ENCODE measurements at places on chromosomes 1 and 21. TPM values are rescaled to one million over a fixed set of nuclear protein-coding genes. Genes with fewer than 3 reads are reported as not detected.

BATF3 gene
- polyA plus RNA-seq, result 0.84 TPM

ATP5PB gene
- 455 TPM for polyA plus RNA-seq

CD1D gene
- polyA plus RNA-seq, result not detected

CR1 gene
- 2.3 TPM for polyA plus RNA-seq

NR1I3 gene
- not detected for polyA plus RNA-seq

GSTM5 gene
- not detected for polyA plus RNA-seq

OR2T2 gene
- not detected for polyA plus RNA-seq

OXCT2 gene
- not detected for polyA plus RNA-seq

BARHL2 gene
- not detected for polyA plus RNA-seq

CORT gene
- not detected for polyA plus RNA-seq

USP16 gene
- polyA plus RNA-seq, result 32.5 TPM

HNRNPCL1 gene
- polyA plus RNA-seq, result not detected

SPRR2A gene
- polyA plus RNA-seq, result not detected

ERICH3 gene
- not detected for polyA plus RNA-seq

KMO gene
- polyA plus RNA-seq, result 0.06 TPM

OR2M3 gene
- polyA plus RNA-seq, result not detected

OVAAL gene
- not detected for polyA plus RNA-seq

BRDT gene
- not detected for polyA plus RNA-seq

MRPL39 gene
- polyA plus RNA-seq, result 39.3 TPM

PLPP3 gene
- polyA plus RNA-seq, result not detected

CR2 gene
- polyA plus RNA-seq, result 2.2 TPM

APCS gene
- polyA plus RNA-seq, result not detected

AMIGO1 gene
- polyA plus RNA-seq, result 20.2 TPM

PDC gene
- not detected for polyA plus RNA-seq

BMP8B gene
- 0.14 TPM for polyA plus RNA-seq

CTTNBP2NL gene
- 0.07 TPM for polyA plus RNA-seq

NHLH1 gene
- not detected for polyA plus RNA-seq

SV2A gene
- 2.9 TPM for polyA plus RNA-seq

CD46 gene
- polyA plus RNA-seq, result 165 TPM

TEX38 gene
- polyA plus RNA-seq, result 0.37 TPM

SPRR1B gene
- polyA plus RNA-seq, result not detected

RHBDL2 gene
- not detected for polyA plus RNA-seq

OR10J5 gene
- polyA plus RNA-seq, result not detected

PLCH2 gene
- 2.8 TPM for polyA plus RNA-seq

C1QA gene
- polyA plus RNA-seq, result not detected

PAPPA2 gene
- polyA plus RNA-seq, result not detected

XCL1 gene
- 30.3 TPM for polyA plus RNA-seq

POLR3C gene
- 47.5 TPM for polyA plus RNA-seq

HDAC1 gene
- 180 TPM for polyA plus RNA-seq

FMN2 gene
- not detected for polyA plus RNA-seq

KCNA10 gene
- not detected for polyA plus RNA-seq

MDM4 gene
- polyA plus RNA-seq, result 13.6 TPM

AIM2 gene
- 3.7 TPM for polyA plus RNA-seq

LGR6 gene
- polyA plus RNA-seq, result 3.1 TPM

CYP4X1 gene
- polyA plus RNA-seq, result not detected

AVPR1B gene
- polyA plus RNA-seq, result not detected

RBM11 gene
- 2.2 TPM for polyA plus RNA-seq

C8A gene
- polyA plus RNA-seq, result not detected

CNTN2 gene
- not detected for polyA plus RNA-seq

DNM3 gene
- 0.29 TPM for polyA plus RNA-seq

MYBPH gene
- polyA plus RNA-seq, result not detected

BTF3L4 gene
- 55.0 TPM for polyA plus RNA-seq

TAS1R1 gene
- polyA plus RNA-seq, result not detected

FAM163A gene
- polyA plus RNA-seq, result not detected

ATP5IF1 gene
- 538 TPM for polyA plus RNA-seq

TCHHL1 gene
- not detected for polyA plus RNA-seq

C1orf87 gene
- not detected for polyA plus RNA-seq

OR6K3 gene
- not detected for polyA plus RNA-seq

MYCL gene
- not detected for polyA plus RNA-seq

CEP85 gene
- 7.7 TPM for polyA plus RNA-seq
